Stimulated activated CD8-positive, alpha-beta memory T cell treated with anti-CD3 and anti-CD28 coated beads, Interleukin-15, amount 100 ng/mL, for 24 hours (primary cell): ENCODE measurements at places on chromosomes 13 and 19.

DNA sequence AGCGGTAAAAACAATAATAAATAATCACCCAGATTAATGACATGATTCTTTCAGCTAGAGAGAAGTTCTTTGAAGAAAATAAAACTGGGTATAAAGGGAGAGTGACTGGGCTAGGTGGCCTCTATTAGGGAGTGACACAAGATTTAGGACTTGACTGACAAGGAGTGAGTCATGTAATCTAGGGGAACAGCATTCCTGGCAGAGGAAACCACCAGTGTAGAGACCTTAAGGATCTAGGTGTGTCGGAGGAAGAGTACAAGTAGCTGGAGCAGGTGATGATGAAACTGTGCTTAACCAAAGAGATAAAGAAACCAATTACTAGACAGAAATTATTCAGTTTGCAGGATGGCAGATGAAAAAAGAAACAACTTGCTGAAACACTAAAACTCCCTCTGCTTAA lies 248.0 kb downstream of the RFC3 start:
- DNase-seq = no peak

DNA sequence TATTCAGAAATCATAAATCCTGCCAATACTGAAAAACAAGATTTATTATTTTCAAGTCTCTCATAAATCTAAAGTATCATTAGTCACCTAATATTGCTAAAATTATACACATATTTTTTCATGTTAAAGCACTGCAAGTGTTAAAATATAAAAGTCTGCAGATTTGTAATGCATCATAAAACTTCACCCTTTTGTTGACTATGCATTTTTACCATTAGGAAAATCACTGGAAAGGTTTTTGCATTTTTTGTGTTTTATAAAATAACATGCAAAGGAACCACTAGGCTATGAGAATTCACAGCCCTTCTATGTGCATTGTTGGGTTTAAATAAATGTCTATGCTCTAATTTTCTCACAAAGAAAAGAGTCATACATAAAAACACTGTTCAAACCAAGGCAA lies 407.3 kb downstream of the DACH1 start:
- no peak for DNase-seq

DNA sequence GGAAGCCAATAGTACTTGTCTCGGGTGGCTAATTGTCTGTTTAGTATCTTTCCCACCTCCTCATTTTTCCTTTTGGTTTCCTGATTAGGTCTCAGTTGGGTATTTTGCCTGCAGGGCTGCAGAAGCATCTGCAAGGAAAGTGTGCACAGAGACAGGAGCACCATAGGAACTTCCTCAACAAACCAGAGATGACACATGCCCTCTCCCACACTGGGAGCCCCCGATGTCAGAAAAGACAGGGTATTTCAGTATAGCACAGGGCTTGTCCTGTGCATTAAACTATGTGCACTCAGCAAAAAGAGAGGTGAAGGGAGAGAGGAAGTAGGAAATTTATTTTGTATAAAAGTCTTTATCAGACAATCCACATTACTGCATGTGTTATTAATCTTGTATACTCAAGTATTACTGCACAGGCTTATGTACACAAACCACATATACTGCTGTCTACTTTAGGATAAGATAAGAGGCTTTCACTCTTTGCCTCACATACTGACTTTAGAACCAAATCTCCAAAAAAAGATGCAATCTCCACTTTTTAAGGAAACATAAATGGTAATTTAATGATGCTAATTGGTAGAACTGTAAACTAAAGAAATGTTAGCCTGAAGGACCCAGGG lies 501.0 kb downstream of the FOXO1 start:
- DNase-seq = no peak

GRCh38 chr13:30851697-30852096 lies 54.4 kb upstream of the MEDAG start:
- no peak for DNase-seq

DNA sequence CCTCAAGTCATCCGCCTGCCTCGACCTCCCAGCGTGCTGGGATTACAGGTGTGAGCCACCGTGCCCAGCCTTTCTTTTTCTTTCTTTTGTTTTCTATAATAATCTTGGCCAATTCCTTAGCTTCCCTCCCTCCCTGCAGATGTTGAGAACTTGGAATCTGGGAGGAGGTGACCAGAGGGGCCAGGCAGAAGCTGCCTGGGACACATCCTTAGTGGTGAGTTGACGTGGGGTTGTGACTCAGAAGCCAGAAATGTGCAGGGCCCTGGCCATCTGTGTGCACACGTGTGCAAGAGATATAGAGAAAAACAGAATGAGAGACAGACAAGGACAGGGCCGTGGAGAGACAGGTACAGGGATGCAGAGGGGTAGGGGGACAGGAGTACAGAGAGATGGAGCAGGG lies 154.3 kb downstream of the SIPA1L3 start:
- DNase-seq = no peak

- DNase-seq = no peak
Observed at GRCh38 chr13:99190147-99190985, 10.3 kb upstream of the UBAC2 start.

DNA sequence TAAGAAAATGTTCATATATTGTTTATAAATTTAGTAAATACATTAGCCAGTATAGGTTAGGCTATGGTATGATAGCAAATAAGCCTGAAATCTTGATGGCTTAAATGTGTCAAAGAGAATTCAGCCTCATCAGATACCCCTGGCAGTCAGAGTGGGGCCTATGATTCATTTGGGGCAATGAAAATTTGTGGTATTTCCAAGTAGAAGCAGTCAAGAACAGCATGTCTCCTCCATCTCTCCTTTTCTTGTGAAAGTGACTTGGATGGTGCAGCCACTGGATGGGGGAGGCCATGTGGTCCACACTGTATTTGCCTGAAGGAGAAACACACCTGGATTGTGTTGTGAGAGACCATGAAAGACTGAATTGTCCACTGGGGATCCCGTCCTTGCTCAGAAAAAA lies 82.7 kb downstream of the DLEU7 start:
- no peak for DNase-seq

GRCh38 chr19:23075031-23075733 lies 41.6 kb upstream of the ZNF730 start:
- DNase-seq = no peak

DNA sequence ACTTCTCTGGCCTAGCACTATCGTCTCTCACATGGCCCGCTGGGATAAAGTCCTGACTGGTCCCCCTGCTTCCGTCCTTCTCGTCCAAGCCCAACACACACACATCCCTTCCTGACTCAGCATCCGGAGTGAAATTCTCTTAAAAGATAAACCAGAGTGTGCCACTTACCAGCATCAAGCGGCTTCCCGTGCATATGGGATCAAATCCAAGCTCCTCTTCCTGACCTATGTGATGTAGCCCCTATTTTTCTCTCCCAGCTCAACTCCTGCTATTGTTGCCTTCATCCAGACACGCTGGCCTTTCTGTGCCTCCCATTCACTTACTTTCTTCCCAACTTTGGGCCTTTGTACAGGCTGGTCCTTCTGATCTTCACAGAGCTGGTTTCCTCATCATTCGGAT lies 530.4 kb downstream of the DIAPH3 start:
- no peak for DNase-seq

DNA sequence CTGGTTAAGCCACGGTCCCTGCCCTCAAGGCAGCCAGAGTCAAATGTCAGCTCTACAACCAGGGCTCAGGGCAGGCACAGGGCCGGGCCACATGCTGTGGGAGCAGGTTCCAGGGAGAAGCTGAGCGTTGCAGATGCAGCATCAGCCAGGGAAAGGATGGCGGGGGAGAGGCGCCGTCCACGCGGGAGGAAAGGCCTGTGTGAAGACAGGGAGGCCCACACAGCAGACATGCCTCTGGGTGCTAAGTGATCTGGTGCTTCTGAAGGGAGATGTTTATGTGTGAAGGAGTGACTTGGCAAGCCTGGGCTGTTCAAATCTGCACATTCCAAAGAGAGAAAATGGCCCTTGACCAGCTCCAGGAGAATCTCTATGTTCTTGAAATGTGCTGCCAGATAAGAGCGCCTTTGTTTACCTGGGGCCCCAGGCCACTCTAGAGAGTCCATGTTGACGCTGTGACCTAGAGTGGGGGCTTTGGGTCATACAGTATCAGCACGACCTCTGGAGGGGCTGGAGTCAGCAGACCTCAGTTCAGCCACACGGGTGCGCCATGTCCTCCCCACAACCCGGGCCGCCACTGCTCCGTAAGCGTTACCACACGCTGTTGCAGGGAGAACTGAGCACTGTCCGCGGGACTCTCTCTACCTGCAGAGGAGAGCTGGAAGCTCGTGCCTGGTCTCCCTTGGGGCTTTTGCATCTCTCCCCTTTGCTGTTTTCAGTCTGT lies 15.9 kb upstream of the ATF5 start:
- DNase-seq = no peak

GRCh38 chr13:48232420-48233045 lies 473 bp upstream of the ITM2B start:
- no peak for DNase-seq

DNA sequence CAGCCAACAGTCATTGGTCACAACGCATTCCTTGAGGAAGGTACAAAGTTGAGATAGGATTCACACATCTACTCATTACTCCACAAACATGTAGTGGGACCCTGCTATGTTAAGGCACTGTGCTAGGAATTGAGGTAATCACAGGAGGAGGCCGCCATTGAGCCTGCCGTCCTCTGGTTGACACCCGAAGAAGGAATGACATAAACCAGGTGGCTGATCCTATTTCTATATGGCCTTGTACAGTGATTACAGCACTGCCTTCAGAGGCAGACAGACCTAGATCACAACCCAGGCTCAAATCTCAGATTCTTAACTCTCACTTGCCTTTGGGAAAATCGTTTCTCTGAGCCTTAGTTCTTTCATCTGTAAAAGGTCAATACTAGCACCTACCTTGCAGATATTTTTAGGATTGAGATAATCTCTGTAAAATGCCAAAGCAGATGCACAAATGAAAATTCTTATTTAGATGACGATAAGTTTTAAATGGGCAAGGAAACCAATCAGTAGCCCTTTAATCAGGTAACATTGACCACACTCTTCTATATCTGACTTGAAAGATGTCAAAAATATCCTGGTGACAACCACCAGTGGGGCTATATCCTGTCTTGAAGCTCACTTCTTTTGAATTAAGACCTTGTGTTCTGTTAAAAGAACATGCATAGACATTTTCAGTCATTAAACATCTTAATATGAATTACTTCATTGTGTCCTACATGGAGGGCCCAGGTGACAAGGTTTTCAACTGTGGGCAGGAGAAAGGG lies 251.6 kb downstream of the KCTD12 start:
- DNase-seq = no peak

GRCh38 chr13:77397636-77398035 lies 70.7 kb upstream of the MYCBP2 start:
- DNase-seq = no peak

DNA sequence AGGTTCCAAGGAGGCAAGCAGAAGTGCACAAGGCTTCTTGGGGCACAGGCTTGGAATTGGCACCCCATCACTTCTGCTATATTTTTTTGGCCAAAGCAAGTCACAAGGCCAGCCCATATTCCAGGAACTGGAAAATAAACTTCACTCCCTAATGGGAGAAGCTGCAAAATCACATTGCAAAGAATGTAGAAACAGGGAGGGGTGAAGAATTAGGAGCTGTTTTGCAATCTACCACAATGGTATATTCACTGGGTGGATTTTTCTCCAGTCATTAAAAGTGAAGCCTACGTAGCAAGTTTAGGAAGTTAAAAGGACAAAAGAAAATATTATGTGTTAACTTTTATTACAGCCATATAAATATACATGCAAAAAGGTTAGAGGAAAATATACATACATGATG lies 464.8 kb downstream of the COG6 start:
- DNase-seq = no peak

DNA sequence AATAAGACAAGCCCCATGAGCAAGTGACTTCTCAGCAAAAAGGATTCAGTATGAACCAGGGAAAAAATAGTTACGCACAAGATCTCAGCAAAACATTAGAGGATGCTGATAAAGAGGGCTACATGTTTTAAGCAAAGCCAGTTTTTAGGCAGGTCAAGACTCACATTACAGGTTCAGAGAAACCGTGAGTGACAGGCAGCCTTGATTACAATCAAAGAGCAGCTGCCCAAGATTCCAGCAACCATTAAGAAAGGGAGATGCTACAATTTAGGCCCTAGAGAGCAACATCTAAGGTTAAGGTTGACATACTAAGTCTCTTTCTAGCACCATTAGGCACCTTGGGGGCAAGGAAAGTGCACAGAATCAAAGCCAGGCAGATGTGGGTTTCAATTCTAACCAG lies 2.8 kb upstream of the SLC7A1 start:
- no peak for DNase-seq

DNA sequence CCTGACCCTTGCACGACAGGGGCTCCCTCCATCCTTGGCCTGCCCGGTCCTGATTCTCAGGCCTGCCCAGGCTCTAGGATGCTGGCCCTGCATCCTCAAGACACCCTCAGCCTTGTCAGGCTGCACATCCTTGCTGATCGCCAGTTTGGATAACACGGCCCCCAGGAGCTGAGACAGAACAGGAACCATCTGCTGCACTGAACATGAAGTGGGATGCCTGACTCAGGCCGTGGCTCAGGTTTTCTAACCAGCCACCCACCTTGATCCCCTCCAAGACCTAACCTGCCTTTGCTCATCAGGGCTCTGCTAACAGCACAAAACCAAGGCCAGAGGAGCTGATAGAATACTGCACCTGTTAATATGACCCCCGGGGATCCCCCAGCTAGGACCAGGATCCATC lies 56.0 kb downstream of the EPS15L1 start:
- no peak for DNase-seq

GRCh38 chr13:45909673-45910072 lies 58.1 kb upstream of the SIAH3 start:
- no peak for DNase-seq

DNA sequence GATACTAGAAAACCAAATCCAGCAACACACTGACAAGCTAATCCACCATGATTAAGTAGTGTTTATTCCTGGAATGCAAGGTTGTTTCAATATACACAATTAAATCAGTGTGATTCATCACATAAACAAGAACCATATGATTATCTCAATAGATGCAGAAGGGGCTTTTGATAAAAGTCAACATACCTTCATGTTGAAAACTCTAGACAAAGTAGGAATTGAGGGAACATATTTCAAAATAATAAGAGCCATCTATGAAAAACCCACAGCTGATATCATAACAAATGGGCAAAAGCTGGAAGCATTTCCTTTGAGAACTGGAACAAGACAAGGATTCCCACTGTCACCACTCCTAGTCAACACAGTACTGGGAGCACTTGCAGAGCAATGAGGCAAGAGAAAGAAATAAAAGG lies 213.6 kb upstream of the CSNK1A1L start:
- DNase-seq = no peak

GRCh38 chr13:33251131-33251661 lies 34.4 kb downstream of the STARD13 start:
- no peak for DNase-seq

DNA sequence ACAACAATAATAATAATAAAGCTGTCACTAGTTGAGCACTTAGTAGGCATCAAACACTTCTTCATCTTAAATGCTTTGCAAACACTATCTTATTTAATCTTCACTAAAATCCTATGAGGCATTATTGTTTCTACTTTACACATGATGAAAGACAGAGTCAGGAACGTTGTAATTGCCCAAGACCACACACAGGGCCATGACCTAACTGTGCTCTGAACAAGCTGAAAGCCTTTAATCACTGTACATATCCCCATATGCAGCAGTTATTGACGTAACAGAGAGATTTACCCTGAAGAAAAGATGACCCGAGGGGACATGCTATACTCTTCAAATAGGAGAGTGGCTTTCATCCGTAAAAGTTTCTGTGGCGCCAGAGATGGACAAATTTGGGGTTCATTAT lies 53.0 kb downstream of the SACS start:
- no peak for DNase-seq
